ENCODE measurements at places on chromosomes 12 and 14.

GRCh38 chr12:9364224-9365176 is 156.3 kb upstream of the PZP start:
- no peak for DNase-seq

- no peak for DNase-seq
These were observed 5.8 kb downstream of the LDHB start for GRCh38 chr12:21651821-21652220.

- no peak for DNase-seq
These were observed 786 bp downstream of the RHEBL1 start for GRCh38 chr12:49068879-49069506.

DNA sequence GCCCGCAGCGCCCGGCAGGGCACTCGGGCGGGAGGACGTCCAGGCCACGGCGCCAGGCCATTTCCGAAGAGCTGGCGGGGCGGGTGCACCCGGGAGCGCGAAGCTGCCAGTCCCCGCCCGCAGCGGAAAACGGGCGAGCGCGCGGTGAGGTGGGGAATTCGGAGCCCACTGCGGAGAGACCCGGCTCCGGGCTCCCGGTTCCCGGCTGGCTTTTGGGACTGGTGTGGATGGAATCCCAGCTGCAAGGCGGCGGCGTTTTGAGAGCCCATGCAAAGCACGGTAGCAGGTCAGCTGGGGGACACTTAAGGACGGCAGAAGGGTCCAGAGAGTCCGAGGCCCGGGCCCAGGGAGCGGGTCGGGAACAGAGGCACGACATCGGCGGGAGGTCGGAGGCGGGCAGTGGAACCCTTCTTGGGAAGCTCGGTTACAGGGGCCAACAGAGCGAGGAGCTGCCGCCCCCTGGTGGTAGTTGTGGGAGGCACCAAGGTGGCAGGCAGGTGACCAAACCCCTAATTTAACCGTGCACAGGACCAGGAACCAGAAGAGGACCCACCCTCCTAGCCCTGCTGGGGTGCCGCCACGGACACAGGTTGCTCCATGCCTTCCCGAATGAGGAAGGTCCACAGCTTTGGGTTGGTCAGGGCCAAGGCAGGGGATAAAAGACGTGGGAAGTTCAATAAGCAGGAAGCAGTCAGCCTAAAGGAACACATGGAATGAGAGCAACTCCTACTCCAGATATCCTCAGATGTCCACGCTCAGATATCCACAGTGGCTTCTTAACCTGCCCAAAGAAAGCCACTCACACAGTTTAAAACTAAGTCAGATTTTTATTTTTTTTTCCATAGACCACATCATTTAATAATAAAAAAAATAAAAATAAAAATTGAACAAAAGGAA is 685 bp upstream of the CDH24 start:
- no peak for DNase-seq

DNA sequence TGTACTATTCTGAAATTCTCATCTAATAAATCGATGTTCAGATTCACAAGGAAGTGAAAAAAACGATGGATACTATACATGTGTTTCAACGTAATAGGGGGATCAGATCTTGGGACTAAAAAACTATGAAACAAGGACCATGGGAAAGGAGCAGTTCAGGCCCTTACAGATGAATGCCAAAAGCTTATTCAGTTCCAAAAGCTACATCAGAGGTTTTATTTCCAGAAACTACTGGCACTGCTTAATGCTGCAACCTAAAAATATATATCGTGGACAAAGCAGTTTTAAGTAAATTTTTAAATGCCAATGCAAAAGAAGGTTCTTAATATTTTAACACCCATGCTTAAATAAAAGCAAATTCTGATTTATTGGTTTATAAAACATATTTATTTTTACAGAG is 38.5 kb downstream of the LRIG3 start:
- no peak for DNase-seq

- DNase-seq, result no peak
These were observed 373.7 kb downstream of the CCDC91 start for GRCh38 chr12:28563936-28564335.

Measured in activated naive CD4-positive, alpha-beta T cell (primary cell).